ENCODE measurements at places on chromosomes 11 and 22.

GRCh38 chr22:37053310-37054055 lies 1.9 kb downstream of the KCTD17 start:
- DNase-seq, result no peak

- no peak for DNase-seq
Measured at GRCh38 chr11:44804449-44805437, 78.0 kb downstream of the TSPAN18 start.

DNA sequence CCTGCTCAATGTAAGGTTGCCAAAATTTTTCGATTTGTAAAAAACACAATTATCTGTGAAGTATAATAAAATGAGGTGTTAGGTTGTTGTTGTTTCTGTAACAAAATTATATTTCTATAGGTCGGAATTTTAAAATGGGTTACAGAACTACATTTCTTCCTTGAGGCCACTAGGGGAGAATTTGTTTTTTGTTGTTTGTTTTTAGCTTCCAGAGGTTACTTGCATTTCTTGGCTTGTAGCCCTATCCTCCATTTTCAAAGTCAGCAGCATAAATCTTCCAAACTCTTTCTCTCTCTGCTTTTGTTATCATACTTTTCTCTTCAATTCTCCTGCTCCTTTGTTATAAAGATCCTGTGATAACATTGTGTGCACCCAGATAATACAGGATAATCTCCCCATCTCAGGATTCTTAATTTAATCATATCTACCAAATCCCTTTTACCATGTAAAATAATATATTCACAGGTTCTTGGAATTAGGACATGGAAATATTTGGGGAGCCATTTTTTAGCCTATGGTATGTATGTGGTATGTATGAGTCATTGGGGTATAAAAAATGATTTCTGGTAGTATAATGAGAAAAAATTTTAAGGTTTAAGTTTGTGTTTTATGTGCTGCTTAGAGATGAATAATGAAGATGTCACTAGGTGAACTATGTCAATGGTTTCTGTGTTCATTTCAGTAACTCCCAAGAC lies 9.4 kb upstream of the PATL1 start:
- DNase-seq, result no peak

DNA sequence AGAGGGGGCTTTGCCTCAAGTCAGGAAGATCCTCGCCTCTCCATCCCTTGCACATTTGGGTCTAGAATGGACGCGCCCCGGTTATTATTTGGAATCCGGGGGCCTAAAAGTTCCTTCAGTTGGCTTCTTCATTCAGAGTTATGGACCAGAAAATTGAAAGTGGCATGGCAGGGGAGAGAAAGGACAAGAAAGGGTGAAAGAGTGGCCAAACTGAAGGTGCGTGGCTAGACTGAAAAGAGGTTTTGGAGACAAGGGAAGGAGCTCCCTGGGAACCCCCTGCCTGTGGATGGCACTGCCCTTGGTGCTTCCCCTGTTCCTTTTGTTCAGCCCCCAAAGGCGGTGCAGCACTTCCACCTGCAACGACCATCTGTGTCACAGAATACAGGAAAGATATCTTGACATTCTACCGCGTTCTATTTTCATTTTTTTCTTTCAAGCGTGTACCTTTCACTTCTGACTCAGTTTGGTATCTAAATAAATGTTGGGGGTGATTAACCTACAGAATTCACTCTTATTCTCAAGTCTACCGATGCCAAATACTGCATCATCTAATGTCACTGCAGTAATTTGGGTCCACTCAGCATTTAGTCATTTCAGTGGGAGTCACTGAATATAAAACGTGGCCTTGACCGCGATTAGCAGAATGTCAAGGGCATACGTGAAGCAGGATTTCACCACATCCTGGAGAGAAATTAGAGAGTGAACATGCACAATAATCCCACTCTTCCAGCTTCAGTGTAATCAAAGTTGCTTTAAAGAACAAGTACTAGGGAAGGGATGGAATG lies 88.1 kb upstream of the ARHGAP32 start:
- no peak for DNase-seq

DNA sequence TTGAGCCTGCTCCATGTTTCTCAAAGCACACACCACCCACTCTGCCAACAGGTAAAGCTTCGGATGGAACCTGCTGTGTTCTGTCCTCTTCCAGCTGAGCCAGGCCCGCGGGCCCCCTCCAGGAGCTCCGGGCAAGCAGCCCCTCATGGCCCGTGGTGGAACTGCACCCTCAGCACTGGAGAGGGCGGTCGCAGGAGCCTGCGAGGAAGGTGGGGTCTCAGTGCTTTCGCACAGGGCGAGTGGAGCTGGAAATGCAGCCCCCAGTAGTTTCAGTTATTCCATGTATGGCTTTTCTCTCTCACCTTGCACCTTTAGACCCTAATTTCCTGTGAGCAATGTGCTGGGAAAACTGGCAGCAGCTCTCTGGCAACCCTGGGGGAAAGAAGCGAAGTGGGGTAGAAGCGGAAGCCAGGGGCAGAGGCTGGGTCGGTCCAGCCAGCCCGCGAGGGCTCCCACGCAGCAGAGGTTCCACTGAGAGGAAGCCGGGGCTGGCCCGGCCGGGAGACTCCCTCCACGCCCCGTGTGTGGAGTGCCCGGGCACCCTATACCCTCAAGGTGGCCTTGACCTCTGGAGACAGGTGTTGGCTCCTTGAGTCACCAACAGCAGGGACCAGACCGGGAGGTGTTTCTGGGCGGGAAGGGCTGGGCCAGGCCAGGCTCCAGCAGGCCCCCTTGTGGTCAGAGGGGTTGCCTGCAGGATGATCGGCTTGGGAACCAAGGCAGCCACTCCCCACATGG lies 119.9 kb upstream of the TMEM45B start:
- peak; percentile 16 for DNase-seq
